ENCODE measurements at places on chromosomes 1 and 21. TPM values are rescaled to one million over a fixed set of nuclear protein-coding genes. Genes with fewer than 3 reads are reported as not detected.

GRCh38 chr1:169201084-169201619, 94.7 kb downstream of the ATP1B1 start:
- peak; percentile 40 for DNase-seq

Gene MRPL55
- total RNA-seq, result 87.7 TPM

Gene LRRC39
- 0.53 TPM for total RNA-seq

DNA sequence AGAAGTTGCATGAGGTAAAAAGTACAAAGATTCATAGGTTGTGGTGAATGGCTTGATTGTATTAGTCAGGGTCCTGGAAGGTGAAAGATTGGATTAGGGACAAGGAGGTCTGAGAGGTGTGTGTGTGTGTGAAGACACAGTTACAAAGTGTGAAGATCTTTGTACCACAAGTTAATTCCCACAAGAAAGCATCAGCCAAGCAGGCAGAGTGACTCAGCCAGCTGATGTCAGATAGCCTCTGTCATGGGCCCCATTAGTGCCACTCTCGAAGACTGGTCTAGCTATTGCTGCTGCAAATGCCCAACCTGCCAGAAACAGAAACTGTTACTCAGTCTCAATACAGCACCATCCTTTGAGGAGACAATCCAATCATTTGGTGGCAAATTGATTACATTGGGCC, 96.5 kb downstream of the DTL start:
- peak; percentile 40 for DNase-seq

Gene OLIG2
- total RNA-seq, result not detected

GRCh38 chr1:170126696-170127095, 19.1 kb upstream of the NTMT2 start:
- peak; percentile 70 for DNase-seq

Gene DEPDC1
- 0.38 TPM for total RNA-seq

Gene ZBTB17
- 33.7 TPM for total RNA-seq

- DNase-seq, result no peak
Observed at GRCh38 chr1:145959333-145959732, 1.5 kb upstream of the LIX1L start.

GRCh38 chr1:194394676-194395075, 1208.3 kb upstream of the B3GALT2 start:
- no peak for DNase-seq

GRCh38 chr1:109290137-109290536, 7.2 kb upstream of the PSRC1 start:
- DNase-seq, result no peak

DNA sequence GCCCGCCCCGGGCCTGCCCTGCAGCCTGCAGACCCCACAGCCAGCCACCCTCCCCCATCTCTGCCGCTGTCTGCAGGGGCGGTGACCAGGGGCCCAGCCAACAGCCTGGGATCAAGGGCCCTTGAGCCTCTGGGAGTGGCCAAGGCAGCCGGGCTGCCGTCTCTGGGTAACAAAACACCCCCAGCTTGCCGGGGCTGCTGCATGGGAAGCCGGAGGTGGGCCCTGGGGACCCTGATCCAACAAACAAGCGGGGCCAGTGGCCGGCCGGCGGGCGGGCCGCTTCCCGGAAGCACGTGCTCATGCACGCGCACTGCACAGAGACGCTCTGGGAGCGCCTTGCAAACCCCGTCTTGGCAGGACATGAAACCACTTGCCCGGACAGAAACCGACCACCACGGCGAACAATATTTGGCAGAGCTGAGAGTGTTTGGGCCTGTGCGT, 13.2 kb downstream of the MEGF6 start:
- peak; percentile 54 for DNase-seq

GRCh38 chr1:189125694-189126093, 1352.0 kb downstream of the BRINP3 start:
- no peak for DNase-seq

Data from bronchial epithelial cell (primary cell).